ENCODE measurements at places on chromosomes 5 and 9. TPM values are rescaled to one million over a fixed set of nuclear protein-coding genes. Genes with fewer than 3 reads are reported as not detected.

GRCh38 chr5:154110716-154111115, 71.9 kb downstream of the MFAP3 start:
- no peaks in the 10 kb centered on the region for H3K36me3 ChIP-seq
- no peak for DNase-seq
- no peak overlapping the region for H3K4me3 ChIP-seq
- no peaks in the 10 kb centered on the region for H3K4me1 ChIP-seq
- H3K27ac ChIP-seq, result no peak overlapping the region
- H3K27me3 ChIP-seq, result no peaks in the 10 kb centered on the region

- no peaks in the 10 kb centered on the region for H3K4me1 ChIP-seq
- no peak overlapping the region for H3K4me3 ChIP-seq
- H3K36me3 ChIP-seq, result no peaks in the 10 kb centered on the region
These were observed 1.4 kb downstream of the TJP2 start for GRCh38 chr9:69175486-69175885.

Gene REEP2
- total RNA-seq, result 4.5 TPM

Gene PCAT7
- 10.4 TPM for total RNA-seq

Gene GABRG2
- 0.86 TPM for total RNA-seq

Gene OR13C4
- total RNA-seq, result not detected

DNA sequence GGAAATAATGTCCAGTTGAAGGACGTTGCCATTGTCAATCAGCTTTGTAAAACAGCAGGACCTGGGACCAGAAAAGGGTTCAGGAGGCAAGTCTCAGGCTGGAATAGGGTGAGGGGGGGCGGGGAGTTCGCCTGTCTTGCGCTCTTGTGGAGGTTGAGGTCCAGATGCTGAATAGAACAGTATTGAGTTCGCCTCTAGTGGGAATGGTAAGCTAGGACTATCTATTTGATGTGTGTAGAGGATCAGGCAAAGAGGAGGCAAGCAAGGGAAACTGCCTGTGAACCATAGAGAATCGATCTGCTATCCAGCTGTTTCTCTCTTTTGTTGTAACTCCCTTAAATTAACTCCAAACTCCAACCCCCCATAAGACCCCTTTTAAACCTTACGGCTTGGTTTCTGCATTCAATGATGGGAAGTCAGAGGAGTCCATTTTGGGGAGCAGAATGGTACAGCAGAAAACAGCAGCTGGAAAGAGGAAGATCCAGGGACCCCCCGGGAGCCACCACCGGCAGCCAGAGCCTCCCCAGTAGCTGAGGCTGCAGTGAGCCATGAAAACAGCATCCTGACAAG, 133.7 kb downstream of the SLC28A3 start:
- no peak overlapping the region for H3K4me3 ChIP-seq
- no peaks in the 10 kb centered on the region for H3K27me3 ChIP-seq
- no peaks in the 10 kb centered on the region for H3K4me1 ChIP-seq
- H3K27ac ChIP-seq, result no peak overlapping the region
- H3K36me3 ChIP-seq, result no peaks in the 10 kb centered on the region

DNA sequence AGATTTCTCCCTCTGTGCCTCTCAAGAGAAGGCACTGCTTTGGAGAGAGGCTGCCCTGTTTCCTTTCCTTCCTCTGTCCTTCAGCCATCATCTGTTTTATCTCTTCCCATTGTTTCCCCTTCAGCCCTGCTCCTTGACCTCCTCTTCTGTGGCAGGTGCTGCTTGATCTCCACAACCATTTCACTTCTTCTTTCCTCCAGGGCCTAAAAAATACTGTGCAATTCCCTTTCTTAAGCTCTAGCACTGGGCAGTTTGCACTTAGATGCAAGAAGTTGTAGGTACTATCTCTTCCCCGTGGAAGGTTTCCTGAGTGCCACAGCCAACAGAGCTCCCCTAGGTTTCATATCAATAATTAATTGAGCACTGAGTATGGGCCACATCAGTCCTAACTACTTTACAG, 8.8 kb upstream of the ADRB2 start:
- no peak for DNase-seq
- H3K27ac ChIP-seq, result no peak overlapping the region
- no peak overlapping the region for H3K4me3 ChIP-seq
- H3K27me3 ChIP-seq, result peaks cover 2% of the 10 kb centered on the region
- H3K36me3 ChIP-seq, result no peaks in the 10 kb centered on the region

Gene SPATA31D4
- not detected for total RNA-seq

DNA sequence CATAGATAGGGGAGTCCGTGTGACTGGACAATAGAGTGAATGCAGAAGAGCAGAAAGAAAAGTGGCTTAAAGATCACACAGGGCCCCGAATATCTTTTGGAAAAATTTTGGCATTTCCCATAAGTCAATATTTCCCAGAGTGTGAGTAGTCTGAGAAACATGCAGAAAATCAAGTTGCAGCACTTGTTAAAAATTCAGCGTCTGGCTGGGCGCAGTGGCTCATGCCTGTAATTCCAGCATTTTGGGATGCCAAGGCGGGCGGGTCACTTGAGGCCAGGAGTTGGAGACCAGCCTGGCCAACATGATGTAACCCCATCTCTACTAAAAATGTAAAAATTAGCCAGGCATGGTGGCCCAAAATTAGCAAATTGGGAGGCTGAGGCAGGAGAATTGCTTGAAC, 227.0 kb downstream of the DRD1 start:
- no peak overlapping the region for H3K27ac ChIP-seq
- no peaks in the 10 kb centered on the region for H3K27me3 ChIP-seq
- H3K36me3 ChIP-seq, result no peaks in the 10 kb centered on the region

Gene CNTNAP3
- not detected for total RNA-seq

GRCh38 chr9:116238776-116239340, 85.3 kb downstream of the PAPPA start:
- H3K4me3 ChIP-seq, result no peak overlapping the region
- no peaks in the 10 kb centered on the region for H3K36me3 ChIP-seq
- no peaks in the 10 kb centered on the region for H3K4me1 ChIP-seq
- no peak for DNase-seq
- H3K27me3 ChIP-seq, result no peaks in the 10 kb centered on the region

GRCh38 chr9:3850098-3850497, 324.3 kb upstream of the RFX3 start:
- no peaks in the 10 kb centered on the region for H3K4me1 ChIP-seq
- no peaks in the 10 kb centered on the region for H3K27me3 ChIP-seq
- no peaks in the 10 kb centered on the region for H3K36me3 ChIP-seq

DNA sequence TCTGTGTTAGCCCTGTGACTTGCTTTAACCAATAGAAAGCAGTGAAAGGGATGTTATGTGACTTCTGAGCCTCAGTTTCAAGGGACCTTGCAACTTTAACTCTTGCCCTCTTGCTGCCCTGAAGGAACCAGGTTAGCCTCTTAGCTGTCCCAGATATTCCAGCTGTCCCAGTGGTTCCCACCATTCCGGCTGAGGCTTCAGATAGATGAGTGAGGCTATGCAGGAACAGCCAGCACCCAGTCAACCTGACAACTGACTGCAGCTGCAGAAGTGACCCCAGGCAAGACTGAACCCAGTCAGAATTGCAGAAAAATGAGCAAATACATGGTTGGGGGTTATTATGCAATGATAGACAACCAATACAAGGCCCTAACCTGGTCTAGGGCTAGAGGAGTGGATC, 10.4 kb upstream of the CDC23 start:
- no peaks in the 10 kb centered on the region for H3K27me3 ChIP-seq
- H3K36me3 ChIP-seq, result no peaks in the 10 kb centered on the region
- no peaks in the 10 kb centered on the region for H3K4me1 ChIP-seq
- no peak for DNase-seq

DNA sequence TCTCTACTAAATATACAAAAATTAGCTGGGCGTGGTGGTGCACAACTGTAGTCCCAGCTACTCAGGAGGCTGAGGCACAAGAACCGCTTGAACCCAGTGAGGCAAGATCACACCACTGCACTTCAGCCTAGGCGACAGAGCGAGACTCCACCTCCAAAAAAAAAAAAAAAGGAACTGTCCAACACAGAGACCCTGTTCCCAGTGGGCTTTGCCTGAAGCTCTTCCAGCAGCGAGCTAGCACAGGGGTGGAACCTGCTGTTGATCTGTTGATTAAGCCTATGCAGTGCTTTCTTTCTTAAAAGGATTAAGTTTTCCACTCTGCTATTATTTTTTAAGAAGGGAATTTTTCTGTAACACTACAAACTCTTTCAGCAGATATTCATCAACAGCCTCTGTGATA, 171.0 kb upstream of the TUT7 start:
- no peak overlapping the region for H3K4me3 ChIP-seq
- H3K27me3 ChIP-seq, result no peaks in the 10 kb centered on the region
- no peak for DNase-seq
- H3K27ac ChIP-seq, result no peak overlapping the region
- no peaks in the 10 kb centered on the region for H3K4me1 ChIP-seq

Gene HDAC3
- 74.5 TPM for total RNA-seq

DNA sequence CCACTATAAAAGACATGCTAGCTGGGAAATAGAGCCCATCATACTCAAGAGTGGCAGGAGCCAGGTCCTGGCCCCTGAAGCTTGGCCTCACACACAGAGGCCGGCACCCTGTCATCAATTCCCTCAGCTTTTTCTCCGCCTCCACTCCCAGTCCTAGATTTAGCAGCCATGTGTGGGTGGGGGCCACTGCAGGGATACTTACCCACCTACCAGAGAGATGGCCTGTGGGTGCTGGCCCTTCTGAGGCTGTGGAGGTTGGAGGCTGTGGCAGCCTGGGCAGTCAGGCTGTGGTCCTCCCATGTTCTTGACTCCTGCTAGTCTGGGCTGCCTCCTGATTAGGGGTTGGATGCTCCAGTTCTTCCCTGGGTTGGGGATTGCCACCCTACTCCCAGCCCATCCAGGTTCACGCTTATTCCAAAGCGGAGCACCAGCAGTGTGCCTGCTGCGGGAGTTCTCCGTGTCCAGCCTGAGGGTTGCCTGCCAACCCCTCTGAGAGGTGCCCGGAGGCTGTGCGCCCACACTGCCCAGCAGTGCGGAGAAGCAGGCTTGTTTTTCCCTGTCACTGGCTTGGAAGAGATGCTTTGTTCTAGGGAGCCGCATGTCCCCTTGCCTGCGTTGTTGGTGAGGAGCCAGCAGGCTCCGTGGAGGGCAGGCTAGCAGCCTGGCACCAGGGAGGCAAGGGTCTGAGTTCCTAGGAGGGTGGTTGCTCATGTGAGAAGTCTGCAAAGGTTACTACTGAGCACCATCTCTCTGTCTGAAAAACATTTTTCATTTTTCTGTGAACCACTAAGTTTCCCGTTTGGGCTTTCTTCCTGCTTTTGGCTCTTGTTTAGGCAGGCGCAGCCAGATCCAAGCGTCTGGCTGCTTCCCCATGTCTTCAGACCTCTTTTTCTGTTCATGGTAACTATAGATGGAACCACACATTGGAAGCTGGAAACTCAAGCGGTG, 7.5 kb downstream of the SLC22A5 start:
- peaks cover 8% of the 10 kb centered on the region for H3K4me1 ChIP-seq
- no peaks in the 10 kb centered on the region for H3K27me3 ChIP-seq
- no peaks in the 10 kb centered on the region for H3K36me3 ChIP-seq
- H3K27ac ChIP-seq, result no peak overlapping the region
- no peak overlapping the region for H3K4me3 ChIP-seq

GRCh38 chr5:173857234-173857633, 30.9 kb upstream of the CPEB4 start:
- H3K4me3 ChIP-seq, result no peak overlapping the region
- H3K27me3 ChIP-seq, result no peaks in the 10 kb centered on the region
- peaks cover 70% of the 10 kb centered on the region for H3K4me1 ChIP-seq
- DNase-seq, result no peak
- no peak overlapping the region for H3K27ac ChIP-seq

- no peaks in the 10 kb centered on the region for H3K36me3 ChIP-seq
- H3K4me1 ChIP-seq, result no peaks in the 10 kb centered on the region
- no peak for DNase-seq
- H3K4me3 ChIP-seq, result no peak overlapping the region
- H3K27ac ChIP-seq, result no peak overlapping the region
These were observed 49.0 kb upstream of the IFNK start for GRCh38 chr9:27475057-27475595.

DNA sequence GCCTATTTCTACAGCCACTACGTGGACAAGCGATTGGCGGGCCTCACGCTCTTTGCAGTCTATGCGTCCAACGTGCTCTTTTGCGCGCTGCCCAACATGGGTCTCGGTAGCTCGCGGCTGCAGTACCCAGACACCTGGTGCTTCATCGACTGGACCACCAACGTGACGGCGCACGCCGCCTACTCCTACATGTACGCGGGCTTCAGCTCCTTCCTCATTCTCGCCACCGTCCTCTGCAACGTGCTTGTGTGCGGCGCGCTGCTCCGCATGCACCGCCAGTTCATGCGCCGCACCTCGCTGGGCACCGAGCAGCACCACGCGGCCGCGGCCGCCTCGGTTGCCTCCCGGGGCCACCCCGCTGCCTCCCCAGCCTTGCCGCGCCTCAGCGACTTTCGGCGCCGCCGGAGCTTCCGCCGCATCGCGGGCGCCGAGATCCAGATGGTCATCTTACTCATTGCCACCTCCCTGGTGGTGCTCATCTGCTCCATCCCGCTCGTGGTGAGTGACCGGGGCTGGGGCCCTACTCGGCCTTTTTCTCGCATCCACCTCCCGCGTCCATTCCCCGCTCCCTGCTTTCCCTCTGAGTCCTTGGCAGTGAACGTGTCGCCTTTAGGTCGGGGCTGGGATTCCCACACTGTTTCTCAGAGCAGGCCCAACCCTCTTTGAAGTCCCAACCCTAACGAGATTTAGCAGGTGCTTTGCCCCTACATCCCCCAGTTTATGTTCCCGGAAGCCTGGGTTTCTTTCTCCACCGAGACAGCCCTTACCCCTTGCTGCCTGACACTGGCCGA, 1.8 kb downstream of the PTGER4 start:
- H3K27ac ChIP-seq, result no peak overlapping the region
- peaks cover 9% of the 10 kb centered on the region for H3K4me1 ChIP-seq
- DNase-seq, result no peak
- no peak overlapping the region for H3K4me3 ChIP-seq
- H3K27me3 ChIP-seq, result peaks cover 13% of the 10 kb centered on the region
- no peaks in the 10 kb centered on the region for H3K36me3 ChIP-seq

Gene ZNF354C
- not detected for total RNA-seq

Gene ADAMTS2
- total RNA-seq, result 0.05 TPM

Gene SLC6A7
- not detected for total RNA-seq

Data from Caco-2 (cell line).